ENCODE measurements at places on chromosomes 11 and 22.

DNA sequence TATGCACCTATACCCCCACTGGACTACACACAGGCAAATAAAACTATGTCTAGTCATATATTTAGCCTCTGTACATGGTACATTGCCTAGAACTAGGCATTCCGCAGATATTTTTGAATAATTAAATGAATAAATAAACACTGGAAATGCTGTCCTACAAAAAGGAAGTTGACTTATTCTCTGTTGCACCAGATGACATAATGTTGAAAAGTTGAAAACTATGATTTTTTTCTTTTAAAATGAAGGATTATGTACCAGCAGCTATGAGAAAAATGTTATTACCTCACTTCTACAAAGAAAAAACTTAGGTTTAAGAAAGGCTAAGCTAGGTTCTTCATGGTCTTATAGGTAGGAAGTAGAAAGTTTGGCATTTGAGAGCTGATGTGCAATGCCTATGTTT lies 856.6 kb downstream of the METTL15 start:
- DNase-seq = peak; percentile 23

GRCh38 chr22:45478108-45478771 lies 24.4 kb upstream of the FBLN1 start:
- peak; percentile 87 for DNase-seq

DNA sequence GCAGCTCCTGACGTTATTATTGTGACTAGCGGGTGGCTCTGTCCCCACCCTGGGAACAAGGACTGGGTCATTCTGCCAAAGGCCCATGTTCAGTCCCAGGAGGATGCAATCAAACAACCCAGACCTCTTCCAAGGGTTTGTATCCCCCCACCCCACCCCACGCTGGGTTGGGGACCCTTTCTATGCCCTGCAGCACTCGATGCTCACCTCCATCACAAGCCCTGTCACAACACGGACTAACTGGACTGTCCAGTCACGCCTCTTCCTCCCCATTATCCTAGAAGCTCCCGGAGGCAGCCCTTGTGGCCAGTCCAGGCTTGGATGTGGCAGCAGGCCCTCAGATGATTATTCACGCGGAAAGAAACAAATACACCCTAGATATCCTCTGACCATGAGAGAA lies 3.7 kb downstream of the SHANK2 start:
- no peak for DNase-seq

DNA sequence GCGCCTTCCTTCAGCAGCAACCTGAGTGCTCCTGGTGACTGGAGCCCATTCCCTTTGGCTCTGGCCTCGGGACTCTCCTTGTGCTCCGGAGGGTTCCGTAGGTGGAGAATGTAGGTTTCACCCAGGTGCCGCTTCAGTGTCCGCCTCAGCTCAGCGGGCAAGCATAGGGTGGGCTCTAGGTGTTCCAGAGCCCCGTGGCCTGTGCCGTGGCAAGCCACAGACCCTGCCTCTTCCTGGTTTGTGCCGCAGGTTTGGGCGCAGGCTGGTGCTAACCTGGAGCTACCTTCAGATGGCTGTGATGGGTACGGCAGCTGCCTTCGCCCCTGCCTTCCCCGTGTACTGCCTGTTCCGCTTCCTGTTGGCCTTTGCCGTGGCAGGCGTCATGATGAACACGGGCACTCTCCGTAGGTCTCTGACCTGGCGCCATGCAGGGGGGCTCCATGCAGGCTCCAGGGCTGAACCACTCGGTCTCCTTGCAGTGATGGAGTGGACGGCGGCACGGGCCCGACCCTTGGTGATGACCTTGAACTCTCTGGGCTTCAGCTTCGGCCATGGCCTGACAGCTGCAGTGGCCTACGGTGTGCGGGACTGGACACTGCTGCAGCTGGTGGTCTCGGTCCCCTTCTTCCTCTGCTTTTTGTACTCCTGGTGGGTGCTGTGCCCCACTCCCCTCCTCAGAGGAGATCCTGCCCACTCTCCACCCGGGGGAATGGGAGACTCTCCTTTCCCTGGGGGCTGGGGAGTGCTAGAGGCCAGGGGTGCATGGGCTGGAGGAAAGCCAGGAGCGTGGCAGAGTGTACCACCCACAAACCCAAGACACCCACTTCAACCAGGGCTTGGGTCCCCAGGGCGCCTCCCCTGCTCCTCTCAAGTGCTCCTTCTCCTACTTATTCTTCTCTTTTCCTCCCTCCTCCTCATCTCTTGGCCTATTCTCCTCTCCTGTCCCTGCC lies 2.4 kb downstream of the SLC22A12 start:
- DNase-seq = no peak

DNA sequence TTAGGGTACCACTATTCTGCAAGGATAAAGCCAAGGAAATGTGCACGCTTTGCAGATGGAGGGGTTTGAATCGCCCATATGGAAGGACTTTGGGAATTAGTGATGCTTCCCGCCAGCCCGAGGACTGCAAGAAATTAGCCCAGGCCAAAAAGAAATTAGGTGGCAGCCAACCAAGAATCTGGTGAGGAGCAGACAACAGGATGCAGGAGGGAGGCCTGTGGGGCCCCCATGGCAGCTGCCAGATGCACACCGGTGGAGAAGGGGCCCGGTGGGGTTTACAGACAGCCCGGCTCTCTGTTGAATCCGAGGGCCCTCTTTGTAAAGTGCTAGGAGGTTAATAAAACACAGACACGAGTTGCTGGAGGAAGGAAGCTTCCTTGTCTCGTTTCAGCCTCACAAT lies 73.5 kb downstream of the TIMP3 start:
- DNase-seq = no peak

All from hepatic stellate cell (primary cell).